ENCODE measurements at places on chromosomes 7 and 10. TPM values are rescaled to one million over a fixed set of nuclear protein-coding genes. Genes with fewer than 3 reads are reported as not detected.
A peak's percentile ranks its signal among the peaks of the same experiment; 100 is the strongest.

PNLIPRP3 gene
- not detected for total RNA-seq

DNA sequence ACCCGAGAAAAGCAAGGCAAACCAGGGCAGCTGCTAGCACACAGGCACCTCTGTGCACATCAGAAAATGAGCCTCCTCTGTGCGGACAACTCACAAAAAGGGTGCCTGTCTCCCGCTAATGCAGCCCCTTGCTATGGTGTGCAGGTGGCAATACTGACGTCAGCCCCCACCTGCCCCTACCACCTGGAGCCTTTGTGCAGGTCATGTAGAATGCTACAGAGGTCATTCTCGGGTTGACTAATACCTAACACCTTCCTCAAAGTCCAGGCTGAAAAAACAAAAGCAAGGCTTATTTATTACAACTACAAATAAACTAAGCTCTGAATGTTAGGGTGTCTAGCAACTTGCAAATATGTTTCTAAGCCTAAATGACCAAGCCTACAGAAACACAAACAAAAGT is 13.9 kb downstream of the PIP4K2A start:
- no peak for DNase-seq

HOXA2 gene
- 0.84 TPM for total RNA-seq

KLF14 gene
- under 0.01 TPM for total RNA-seq

HOXA13 gene
- 2.3 TPM for total RNA-seq

ITPRID1 gene
- total RNA-seq: not detected

DENND2A gene
- 26.9 TPM for total RNA-seq

SPAG6 gene
- total RNA-seq: not detected

DNA sequence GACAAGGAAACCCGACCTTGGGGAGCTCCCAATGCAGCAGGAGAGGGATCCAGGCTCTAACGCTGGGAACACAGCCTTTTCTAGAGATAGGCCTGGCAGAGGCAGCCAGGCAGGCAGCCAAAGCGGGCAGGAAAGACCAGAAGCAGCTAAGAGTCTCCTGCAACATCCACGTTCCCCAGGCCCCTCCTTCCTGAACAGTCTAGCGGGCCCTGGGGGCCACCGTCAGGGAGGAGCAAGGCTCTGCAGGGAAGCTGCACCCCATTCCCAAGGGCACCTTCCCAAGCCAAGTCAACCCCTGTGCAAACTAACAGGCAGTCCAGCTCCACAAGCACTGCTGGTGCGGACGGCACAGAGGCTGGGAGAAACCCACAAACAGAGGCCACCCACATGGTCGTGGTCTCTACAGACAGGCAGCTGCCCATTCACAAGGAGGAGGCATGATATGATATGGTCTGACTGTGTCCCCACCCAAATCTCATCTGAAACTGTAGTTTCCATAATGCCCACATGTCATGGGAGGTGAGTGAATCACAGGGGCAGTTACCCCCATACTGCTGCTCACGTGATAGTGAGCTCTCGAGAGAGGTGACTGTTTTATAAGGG is 115.7 kb downstream of the MAD1L1 start:
- peak; percentile 58 for DNase-seq

DNA sequence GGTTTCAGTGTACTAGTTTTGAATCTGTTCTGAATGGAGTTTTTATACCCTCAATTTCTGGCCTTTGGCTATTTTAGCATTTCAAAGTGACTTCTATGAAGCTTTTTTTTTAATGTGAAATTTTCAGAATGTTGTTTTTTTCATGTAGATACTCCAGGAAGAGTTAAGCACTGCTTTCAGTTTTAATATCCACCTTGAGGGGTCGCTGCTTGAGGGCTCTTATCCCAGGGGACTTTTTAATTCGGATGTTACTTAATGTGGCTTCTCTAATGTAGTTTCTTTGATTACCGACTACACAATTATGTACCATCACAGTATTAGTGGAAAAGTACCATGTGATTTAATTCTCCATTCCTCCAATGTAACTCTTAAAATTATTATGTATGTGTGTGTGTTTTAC is 5.2 kb downstream of the IFIT5 start:
- peak; percentile 29 for DNase-seq

GRCh38 chr7:70432567-70433001 is 699.4 kb upstream of the GALNT17 start:
- no peak for DNase-seq

VWDE gene
- total RNA-seq: not detected

GRCh38 chr7:7982904-7983303 is 14.3 kb downstream of the GLCCI1 start:
- DNase-seq: no peak

DNA sequence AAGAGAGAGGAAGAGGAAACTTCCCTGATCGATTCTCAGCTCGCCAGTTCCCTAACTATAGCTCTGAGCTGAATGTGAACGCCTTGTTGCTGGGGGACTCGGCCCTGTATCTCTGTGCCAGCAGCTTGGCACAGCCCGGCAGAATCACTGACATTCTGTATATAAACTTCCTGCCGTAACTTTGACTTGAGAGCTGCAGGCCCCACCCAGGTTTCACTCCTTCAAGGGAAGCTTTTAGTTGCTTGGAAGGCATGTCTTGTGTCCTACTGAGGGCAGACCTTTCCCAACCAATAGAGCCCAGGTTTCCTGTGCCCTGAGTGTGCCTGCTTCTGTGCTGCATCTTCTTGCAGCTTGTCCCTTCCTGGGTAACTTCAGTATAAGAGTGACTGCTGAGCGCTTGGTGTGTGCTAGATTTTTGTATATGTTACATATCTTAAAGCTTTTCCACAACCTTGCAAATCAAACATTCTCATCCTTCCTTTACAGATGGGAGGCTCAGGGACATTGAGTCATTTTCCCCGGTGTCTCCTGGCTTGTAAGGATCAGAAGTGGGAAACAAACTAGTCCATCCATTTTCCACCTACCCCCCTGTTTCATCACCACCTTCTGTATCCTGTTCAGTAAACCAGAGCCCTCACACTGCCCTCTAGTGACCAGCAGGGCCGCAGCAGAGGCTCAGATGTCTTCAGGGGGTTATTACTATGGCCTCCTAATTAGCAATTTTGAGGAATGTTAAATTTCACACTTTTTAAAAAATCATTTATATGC is 225.2 kb upstream of the PRSS58 start:
- DNase-seq: peak; percentile 53

DNA sequence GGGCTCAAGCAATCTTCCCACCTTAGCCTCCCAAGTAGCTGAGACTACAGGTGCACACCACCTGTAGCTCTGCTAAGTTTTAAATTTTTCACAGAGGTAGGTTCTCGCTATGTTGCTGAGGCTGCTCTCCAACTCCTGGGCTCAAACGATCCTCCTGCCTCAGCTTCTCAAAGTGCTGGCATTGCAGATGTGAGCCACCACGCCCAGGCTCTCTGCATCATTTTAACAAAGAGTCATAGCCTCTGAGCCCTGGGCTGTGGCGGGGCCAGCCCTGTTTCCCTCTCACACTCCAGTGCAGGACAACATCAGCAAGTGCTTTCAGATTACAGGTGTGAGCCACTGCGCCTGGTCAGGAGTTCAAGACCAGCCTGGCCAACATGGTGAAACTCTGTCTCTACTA is 102.5 kb downstream of the COL26A1 start:
- DNase-seq: no peak

CPVL gene
- 3.8 TPM for total RNA-seq

DNA sequence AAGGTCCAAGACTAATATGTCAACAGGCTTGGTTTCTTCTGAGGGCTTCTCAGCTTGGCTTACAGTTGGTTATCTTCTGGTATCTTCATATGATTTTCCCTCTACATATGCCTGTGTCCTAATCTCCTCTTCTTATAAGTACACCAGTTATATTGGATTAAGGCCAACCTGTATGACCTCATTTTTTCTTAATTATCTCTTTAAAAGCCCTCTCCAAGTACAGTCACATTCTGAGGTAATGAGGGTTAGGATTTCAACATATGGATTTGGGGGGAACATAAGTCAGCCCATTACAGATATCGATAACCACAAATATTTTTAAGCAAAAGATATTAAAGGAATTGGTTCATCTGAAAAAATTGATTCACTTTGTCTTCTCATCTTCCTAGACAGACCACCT is 49.2 kb downstream of the IQUB start:
- no peak for DNase-seq

- DNase-seq: no peak
Observed at GRCh38 chr7:111205251-111205650, 114.3 kb downstream of the LRRN3 start.

- DNase-seq: peak; percentile 83
Observed at GRCh38 chr10:70363971-70364771, 18.3 kb downstream of the LRRC20 start.

MBLAC1 gene
- 1.6 TPM for total RNA-seq

GPRIN2 gene
- total RNA-seq: not detected

ADCYAP1R1 gene
- total RNA-seq: not detected

GNAT3 gene
- total RNA-seq: not detected

DNA sequence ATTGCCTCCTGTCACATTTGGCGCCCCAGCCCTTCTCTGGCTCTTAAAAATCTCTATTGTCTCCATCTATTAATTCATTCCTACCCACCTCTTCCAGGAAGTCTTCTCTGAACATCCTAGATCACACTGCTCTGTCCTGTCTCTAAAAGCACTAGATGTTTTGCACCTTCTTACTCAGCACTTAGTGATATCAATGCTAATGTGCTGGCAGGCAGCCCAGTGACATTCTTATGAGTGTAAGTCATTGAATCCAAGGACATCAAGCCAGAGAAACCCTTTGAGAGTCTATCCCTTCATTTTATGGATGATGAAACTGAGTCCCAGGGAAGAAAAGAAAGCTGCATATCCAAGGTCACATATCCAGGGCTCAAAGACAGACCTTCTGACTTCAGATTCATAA is 48.3 kb upstream of the PAX2 start:
- DNase-seq: peak; percentile 66

DNA sequence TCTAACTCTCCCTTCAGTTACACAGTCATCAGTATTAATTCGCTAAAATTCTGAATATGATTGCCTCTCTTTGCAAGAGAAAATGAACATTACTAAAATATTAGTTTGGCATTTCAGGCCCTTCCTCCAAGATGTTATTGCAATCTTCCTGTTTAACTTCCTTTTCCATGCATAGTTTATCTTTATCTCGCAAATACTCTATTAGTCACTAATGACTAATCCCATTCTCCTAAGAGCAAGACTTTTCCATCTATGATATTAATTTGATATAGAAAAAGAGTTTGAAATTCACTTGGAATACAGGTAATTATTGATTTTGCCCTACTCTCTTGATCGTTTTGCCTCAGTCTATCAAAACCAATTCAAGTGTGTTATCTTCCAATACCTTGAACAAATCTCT is 41.8 kb upstream of the SEMA3A start:
- DNase-seq: no peak

NFE2L3 gene
- total RNA-seq: 53.7 TPM

NACAD gene
- total RNA-seq: 0.24 TPM

GRCh38 chr7:82413237-82413636 is 30.3 kb downstream of the CACNA2D1 start:
- no peak for DNase-seq

DNA sequence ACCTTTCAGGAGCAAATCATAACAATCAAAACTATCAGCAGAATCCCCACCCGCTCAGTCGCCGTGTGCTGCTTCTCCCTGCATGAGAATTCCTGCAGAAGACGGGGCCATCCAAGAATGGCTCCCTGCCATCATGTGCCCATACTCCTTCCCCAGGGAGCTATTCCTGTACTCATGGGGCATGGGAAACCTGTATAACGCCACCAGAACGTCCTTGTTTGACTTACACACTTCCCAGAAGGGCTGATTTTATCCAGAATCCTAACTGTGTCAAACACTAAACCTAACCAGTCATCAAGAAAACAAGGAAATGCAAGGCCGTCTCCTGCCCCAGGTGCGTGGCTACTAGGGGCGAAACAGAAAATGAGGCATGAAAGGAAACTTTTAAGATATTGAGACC is 16.0 kb downstream of the DIP2C start:
- no peak for DNase-seq

DNA sequence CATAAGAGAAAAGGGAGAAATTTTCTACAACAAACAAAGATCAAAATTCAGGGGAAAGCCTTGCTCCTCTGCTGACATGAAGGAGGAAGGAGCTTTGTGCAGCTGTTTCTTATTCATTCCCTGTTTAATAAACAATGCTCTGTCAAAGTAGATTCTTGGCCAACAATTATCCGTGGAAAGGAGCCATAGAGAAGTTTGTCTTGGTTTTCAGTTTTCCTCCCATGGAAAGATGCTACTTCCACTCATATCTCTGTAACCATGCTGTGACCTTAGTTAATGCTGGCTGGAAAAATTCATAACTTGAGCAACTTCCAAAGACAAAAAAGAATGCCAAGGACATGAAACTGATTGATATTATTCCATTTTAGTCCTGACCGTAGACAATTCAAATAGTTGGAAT is 8.1 kb downstream of the DDC start:
- no peak for DNase-seq

DNA sequence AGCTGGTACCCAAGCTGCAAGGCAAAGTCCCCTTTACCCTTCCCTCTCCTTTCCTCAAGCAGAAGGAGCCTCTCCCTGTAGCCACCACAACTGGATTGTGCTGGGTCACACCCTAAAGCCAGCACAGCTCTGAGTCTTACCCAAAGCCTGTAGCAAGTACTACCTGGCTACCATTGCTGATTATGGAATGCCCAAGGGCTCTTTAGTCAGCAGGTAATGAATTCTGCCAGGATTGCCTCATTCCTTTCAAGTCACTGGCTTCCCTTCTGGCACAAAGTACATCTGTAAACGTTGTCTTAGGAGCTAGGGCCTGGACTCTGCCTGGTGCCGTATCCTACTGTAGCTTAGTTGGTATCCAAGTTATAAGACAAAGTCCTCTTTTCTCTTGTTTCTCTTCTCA is 52.0 kb downstream of the FAS start:
- DNase-seq: no peak

DNA sequence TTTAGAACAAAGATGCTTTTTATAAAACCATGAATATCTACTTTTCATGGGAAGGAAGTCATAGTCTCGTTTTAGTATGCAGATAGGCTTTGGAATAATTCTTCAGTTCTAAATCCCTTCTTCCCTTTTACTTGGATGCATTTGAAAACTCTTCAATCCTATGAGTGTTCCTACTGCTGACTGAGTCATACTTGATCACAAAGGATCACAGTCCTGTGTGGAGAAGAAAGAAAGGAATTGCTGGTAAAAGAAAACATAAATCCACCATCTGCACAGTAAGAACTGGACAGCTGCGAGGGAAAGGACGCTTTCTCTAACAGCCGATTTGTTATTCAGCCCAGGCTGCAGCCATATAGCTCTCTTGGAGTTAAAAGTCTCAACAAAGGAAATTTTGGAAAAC is 209.9 kb downstream of the SEMA3E start:
- peak; percentile 58 for DNase-seq

DNA sequence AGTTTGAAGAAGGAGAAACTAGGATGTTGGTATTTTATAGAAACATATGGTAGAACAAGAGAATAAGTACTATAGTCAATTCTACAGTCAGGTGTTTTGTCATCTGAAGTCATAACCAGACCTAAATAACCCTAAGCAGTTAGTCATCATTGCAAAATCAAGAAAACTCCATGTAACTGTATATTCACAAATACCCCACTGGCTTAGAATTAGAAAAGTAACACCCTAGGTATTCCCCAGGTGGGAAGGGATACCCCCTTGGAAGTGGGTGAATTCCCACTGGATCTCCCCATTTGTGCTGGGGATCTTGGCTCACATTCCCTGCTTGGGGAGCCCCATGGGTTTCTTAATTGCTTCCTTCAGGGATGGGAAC is 45.9 kb upstream of the ITGB8 start:
- no peak for DNase-seq

GRCh38 chr10:244227-244626 is 109.0 kb downstream of the ZMYND11 start:
- no peak for DNase-seq

GRCh38 chr10:11180228-11180627 is 162.6 kb downstream of the CELF2 start:
- no peak for DNase-seq

- DNase-seq: peak; percentile 87
Observed at GRCh38 chr7:134792968-134793367, 13.5 kb downstream of the CALD1 start.

Data from RPMI7951 (cell line).